Aorta (tissue), 5 donors: ENCODE measurements at places on chromosomes 2 and 18. TPM values are rescaled to one million over a fixed set of nuclear protein-coding genes. Genes with fewer than 3 reads are reported as not detected.

The LGALSL gene
- polyA plus RNA-seq: 19.8 TPM

The LIMS3 gene
- polyA plus RNA-seq: 4.7 TPM

The FN1 gene
- polyA plus RNA-seq: 916 TPM

The SRD5A2 gene
- not detected for polyA plus RNA-seq
